OCI-M1 (cell line): ENCODE measurements at places on chromosomes 5 and 9.

DNA sequence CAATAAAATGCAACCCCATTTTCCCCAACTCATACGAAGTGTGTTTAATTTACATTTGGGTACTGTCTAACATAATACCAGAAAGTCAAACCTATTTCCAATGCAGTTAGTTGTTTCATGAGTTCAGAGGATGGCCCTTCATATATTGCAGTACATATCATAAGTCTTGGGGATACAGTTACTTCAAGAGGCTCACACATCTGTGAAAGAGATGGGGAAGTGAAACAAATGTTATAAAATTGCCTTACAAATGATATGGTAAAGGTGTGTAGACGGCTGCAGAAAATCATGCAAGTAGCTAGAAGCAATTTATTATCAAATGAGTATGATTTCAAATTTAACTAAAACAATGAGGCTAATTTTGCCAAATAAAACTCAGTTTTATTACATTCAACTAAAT, 219.0 kb upstream of the CDH12 start:
- no peak for DNase-seq

- DNase-seq, result peak; percentile 45
Measured at GRCh38 chr5:81525690-81526089, 131.8 kb upstream of the ACOT12 start.

- DNase-seq, result no peak
Measured at GRCh38 chr5:68565427-68565826, 349.9 kb downstream of the PIK3R1 start.

GRCh38 chr9:136558373-136558772, 12.5 kb upstream of the NOTCH1 start:
- DNase-seq, result peak; percentile 18

GRCh38 chr5:177980743-177981151, 15.3 kb downstream of the PROP1 start:
- DNase-seq, result no peak

GRCh38 chr9:6739218-6739617, 18.6 kb upstream of the KDM4C start:
- DNase-seq, result peak; percentile 99

DNA sequence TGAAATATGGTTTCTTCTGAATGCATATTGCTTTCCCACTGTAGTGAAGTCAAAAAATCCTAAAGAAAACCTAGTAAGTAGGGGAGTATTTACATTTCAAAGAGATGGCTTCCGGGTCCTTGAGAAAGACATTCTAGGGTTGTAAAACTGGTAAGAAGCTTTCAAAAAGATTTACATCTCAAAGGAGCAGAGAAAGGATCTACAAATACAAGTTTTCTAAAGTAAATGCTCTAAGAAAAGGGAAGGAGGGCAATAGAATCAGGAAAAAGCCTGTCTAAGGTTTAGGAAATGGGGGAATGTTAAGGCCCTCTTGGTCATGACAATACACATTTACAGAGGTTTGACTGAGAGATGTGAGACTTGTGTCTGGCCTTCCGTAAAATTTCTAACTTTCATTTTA, 16.7 kb upstream of the TRPC7 start:
- DNase-seq, result no peak

- DNase-seq, result peak; percentile 16
Measured at GRCh38 chr9:131971482-131972074, 108.1 kb downstream of the MED27 start.
